Adipocyte (in vitro differentiated cells): ENCODE measurements at places on chromosomes 5 and 9.

DNA sequence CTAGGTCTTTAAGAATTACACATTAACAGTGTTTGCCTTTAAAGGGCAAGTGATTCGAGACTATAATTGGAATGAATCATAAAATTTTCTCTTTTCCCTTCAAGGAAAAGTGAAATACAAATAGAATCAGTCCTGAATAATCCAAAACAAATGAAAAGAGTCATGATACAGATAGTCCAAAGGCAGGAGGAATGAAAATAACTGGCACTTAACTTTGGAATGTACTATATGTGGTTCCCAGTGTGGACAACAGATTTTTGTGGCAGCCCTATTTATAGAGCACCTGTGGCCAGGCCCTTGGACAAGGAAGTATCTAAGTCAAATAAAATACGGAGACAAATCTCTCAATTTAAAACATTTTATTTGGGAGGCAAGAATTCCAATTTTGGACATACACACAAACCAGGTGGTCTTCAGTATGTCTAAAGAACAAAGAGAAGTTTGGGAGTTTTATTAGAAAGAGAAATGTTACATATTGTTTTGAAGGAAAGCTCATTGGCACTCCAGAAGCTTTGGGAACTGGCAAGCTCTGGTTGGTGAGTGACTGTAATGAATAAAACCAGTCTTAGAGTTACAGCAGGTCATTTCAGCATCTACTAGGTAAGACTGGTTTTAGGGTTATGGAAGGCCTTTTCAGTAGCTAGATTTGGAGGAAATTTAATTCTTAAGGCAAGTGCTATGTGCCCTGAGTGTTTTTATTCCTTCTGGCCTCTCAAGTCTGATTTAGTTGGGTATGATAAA is 116.0 kb upstream of the PAM start:
- peak; percentile 33 for DNase-seq

DNA sequence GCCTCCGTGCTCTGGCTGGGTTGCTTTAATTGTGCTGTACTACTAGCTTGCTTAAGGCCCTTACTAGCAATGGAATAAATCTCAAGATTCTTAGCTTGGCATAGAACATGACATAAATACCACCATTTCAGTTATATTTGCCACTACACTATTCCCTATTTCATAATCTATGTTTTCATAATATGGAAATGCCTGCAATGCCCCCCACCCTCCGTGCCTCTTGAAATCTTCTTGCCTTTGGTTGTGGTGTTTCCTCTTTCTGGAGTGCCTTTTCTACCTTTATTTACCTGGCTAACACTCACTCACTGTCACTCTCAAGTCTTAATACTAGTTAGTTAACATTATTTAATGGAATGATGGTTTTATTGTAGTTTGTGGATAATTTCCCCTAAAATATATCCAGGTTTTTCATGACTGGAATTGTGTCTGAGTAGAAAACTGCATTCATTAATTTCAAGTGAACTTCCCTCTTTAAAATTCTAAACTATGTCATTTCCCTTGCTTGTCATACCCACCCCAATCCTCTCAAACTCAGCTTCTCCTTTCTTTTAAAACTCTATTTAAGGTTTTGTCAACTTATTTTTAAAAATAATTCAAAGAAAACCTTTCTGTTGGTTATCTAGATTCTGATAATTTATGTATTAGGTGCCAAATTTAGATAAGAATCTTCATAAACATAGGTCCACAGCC is 521.7 kb upstream of the DAB2 start:
- DNase-seq = no peak

DNA sequence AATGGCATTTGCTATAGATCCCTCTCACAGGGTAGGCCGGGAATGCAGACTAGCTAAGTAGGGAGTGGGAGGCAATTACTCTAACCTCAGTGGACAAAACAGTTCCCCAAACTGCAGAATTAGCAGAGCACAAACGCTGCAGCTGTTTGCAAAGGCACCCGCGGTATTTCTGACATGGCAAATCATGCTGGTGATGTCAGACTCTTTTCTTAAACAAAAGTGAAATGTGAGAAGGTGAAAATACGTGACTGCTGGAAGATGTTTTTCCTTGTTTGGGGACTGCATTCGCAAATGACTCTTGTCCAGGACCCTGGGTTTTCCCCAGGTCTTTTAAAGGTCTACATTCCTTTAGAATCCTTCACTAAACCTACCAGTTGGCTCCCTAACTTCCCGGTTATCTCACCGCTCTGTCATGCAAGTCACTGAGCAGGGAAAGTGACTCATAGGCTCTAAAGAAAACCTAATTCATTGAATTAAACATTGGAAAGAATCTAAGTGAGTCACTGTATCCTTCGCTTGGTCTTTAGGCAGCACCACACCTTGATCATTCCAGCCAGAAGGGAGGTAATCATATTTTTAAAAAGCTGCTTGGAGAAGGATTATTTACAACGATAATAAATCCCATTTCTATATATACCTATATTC is 91.5 kb upstream of the DNAH5 start:
- DNase-seq = peak; percentile 95

- no peak for DNase-seq
These were observed 100.4 kb downstream of the GAPVD1 start for GRCh38 chr9:125361837-125362531.

DNA sequence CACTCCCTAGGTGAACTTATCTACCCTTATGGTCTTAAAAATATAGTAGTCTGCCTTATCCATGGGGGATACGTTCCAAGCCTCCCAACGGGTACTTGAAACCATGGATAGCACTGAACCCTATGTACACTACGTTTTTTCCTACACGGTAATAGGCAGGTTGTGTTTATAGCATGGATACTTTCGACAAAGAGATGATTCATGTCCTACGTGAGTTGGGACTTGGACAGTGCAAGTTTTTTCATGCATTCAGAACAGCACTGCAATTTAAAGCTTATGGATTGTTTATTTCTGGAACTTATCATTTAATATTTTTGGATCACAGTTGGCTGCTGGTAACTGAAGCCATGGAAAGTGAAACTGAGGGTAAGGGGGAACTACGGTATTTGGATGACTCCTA is 88.1 kb downstream of the CNTLN start:
- no peak for DNase-seq
